Stimulated activated CD4-positive, alpha-beta T cell treated with anti-CD3 and anti-CD28 coated beads, Interleukin-1b, Interleukin-23, amount 100 ng/mL, for 4 hours (primary cell): ENCODE measurements at places on chromosomes 4 and X.
A peak's percentile ranks its signal among the peaks of the same experiment; 100 is the strongest.

- DNase-seq, result no peak
These were observed 13.8 kb downstream of the FHDC1 start for GRCh38 chr4:152949930-152950329.

DNA sequence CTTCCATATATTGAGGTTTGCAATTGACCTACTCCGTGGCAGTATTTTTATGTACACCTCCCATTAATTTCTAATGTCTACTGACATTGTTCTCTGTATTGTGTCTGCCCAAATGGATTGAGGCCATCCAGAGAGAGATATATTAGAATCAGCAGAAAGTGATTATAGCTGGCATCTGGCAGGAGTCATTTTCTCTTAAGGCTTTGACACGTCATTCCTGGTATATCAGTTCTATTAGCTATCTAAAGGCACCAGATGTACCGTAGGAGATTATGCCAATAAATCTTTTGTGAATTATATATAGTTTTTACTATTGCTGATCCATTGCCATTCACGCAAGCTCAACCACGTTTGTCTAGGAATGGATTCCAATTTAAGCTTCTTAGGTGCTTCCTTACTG is 1026.4 kb upstream of the IGFBP7 start:
- no peak for DNase-seq

GRCh38 chr4:108650212-108651013 is at the start of gene OSTC:
Gene OSTC (plus strand): TSS chr4:108650599. CDS start chr4:108650656, 57 bp downstream.
- peak; percentile 92 for DNase-seq

- no peak for DNase-seq
These were observed 118.6 kb downstream of the LRBA start for GRCh38 chr4:150896497-150896896.

- DNase-seq, result no peak
These were observed 421.2 kb upstream of the TENM3 start for GRCh38 chr4:181822005-181822375.

GRCh38 chrX:121013897-121014455 is 28.4 kb upstream of the CT47A1 start:
- DNase-seq, result no peak

DNA sequence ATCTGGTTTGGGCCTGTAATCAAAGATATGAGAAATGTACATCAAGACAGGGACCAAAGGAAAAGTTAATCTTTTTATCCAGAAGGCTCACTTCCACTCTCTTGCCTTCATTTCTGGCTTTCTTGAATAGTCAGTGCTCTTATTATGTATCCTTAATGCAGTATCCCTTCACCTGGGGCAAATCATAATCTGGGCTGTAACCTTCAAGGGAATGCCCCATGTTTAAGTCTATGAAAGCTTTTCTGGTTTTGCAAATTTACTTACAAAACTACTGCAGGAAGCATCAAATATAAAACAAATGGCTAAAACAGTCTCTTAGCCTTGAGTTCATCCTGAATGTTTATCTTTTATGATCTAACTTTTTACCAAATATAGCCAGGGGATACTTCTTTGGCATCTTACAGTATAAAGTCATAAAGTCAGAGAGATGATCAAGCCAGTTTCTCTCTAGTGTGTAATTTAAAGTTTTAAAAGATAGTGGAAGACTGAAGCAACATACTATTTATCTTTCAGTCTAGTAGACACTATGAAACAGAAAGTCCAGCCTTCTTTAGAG is 1214.8 kb downstream of the STIM2 start:
- no peak for DNase-seq

DNA sequence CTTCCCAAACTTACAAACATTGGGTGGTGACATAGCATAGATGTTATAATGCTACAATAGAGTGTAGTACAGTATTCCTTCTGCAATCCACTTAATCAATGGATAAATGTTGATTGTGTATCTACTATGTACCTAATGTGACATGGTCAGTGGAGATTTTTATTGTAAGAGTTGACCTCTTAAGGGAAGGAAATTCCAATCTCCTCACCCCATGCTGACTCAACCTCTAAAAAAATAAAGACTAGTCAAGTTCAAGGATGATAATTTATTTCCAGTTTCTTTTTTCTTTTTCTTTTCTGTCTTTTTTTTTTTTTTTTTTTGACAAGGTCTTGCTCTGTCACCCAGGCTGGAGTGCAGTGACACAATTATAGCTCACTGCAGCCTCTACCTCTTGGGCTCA is 206.5 kb upstream of the STS start:
- DNase-seq, result no peak

GRCh38 chr4:34245276-34245675 is 1999.0 kb downstream of the ARAP2 start:
- DNase-seq, result no peak

DNA sequence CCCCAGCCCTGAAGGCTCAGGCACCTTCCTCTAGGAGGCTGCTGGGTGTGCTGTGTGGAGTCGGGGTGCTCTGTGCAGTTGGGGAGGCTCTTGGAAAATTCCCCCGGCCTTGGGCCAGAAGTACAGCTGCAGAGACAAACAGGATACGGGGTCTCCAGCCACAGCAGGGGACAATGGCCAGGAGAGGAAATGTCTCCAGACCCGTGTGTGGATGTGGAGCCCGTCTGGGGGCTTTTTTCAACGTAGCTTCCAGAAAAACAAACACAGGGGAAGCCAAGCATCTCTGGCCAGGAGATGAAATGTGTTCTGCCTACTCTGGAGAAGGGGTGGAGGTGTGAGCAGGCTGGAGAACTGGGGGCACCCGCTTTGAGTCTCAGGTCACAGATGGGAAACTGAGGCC is 3.7 kb upstream of the SH3TC1 start:
- no peak for DNase-seq
